ENCODE measurements at places on chromosomes 16 and 17. TPM values are rescaled to one million over a fixed set of nuclear protein-coding genes. Genes with fewer than 3 reads are reported as not detected.

- peak; percentile 61 for DNase-seq
These were observed 11.1 kb downstream of the NLRC5 start for GRCh38 chr16:57000271-57001025.

GRCh38 chr16:52690468-52690867 is 143.5 kb upstream of the TOX3 start:
- DNase-seq: no peak

The KRT17 gene
- total RNA-seq: not detected

- no peak for DNase-seq
These were observed 6.0 kb downstream of the PDP2 start for GRCh38 chr16:66886321-66886720.

DNA sequence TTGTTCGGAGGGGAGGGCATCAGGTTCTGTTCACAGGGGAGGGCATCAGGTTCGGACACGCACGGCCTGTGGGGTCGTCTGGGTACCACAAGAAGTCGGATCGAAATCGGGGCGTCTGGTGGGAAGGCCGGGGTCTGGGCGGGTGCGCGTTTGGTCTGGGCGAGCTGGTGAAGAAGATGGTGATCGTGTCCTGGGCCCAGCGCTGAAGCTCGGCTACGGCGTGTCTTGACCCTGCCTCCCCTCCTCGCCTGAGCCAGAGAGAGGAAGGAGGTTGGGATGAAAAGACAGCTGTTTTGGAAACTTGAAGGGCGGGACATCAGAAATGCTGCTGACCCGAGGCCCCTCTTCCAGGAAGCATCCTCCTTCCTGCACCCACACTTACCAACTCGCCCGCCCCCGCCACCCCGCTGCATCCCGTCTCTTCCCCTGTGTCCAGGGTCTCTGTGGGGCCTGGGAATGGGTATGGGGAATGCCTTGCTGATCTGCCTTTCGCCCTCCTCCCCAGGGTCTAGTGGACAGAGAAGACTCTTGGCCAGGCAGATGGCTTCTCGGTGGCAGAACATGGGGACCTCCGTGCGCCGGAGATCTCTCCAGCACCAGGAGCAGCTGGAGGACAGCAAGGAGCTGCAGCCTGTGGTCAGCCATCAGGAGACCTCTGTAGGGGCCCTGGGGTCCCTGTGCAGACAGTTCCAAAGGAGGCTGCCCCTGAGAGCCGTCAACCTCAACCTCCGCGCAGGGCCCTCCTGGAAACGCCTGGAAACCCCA is 498 bp downstream of the PIMREG start:
- DNase-seq: no peak

DNA sequence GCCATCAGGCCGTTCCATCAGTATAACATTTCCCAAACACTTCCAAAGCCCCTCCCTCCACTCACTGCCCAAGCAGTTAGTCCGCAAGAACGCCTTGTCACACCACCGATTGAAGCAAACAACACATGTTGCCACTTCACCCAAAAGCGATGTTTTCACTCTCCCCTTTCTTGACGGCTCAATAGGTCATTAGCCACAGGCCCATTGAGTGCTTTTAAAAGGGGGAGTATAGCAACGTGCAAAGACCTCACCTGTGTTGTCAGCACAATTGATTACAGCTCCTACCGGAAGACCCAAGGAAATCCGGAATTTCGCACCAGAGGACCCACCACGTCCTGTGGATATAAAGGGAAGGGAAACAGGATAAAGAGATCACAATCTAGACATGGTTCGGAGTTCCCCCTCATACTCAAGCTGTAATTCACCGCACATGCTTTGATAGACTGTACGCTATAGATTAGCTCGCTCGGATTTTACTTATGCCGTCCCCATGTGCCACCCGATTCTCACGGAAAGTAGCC is 690 bp downstream of the RPL23 start:
- DNase-seq: no peak

Data from CD4-positive, alpha-beta T cell (primary cell).